ENCODE measurements at places on chromosomes 3 and 15.

DNA sequence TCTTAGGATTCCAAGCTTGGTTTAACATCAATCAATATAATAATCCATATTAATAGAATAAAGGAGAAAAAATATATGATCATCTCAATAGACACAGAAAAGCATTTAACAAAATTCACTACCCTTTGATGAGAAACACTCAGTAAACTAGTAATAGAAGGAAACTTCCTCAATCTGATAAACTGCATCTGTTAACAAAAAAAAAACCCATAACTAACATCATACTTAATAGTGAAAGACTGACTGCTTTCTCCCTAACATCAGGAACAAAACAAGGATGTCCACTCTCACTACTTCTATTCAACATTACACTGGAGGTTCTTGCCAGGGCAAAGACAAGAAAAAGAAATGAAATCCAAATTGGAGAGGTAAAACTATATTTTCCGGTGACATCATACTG is 30.5 kb downstream of the LRRK1 start:
- no peak for DNase-seq

GRCh38 chr3:185537369-185537970 is 14.9 kb downstream of the LIPH start:
- peak; percentile 75 for DNase-seq

- peak; percentile 72 for DNase-seq
These were observed 18.0 kb downstream of the ZNF148 start for GRCh38 chr3:125357032-125357658.

DNA sequence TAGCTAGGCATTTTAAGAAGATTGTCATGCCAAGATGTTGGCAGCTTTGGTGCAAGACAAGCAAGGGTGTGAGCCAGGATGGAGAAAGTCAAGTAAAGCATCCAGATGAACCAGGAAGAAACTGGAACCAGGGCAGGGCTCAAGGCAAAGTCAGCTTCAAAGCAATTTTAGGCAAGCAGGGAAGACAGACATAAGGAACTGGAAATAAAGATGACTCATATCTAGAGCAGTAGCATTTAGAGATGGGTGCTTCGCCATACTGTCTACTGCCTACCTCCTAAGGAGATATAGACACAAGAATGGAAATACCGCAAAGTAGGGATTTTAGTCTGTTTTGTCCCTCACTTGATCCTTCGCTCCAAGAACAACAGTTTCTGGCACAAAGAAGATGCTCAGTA is 59.9 kb downstream of the RYR3 start:
- no peak for DNase-seq

DNA sequence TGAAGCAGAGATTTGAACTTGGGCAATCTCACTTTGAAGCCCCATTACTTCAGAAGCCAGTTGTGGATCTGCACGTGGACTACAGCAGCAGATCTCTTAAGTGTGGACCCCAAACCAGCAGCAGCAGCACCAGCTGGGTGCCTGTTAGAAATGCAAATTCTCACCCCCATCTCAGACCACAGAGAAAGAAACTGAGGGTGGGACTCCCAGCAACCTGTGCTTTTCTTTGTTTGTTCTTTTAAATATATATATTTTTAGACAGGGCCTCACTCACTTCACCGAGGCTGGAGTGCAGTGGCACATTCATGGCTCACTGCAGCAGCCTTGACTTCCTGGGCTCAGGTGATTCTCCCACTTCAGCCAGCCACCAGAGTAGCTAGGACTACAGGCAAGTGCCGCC is 53.2 kb downstream of the SLTM start:
- DNase-seq = no peak

DNA sequence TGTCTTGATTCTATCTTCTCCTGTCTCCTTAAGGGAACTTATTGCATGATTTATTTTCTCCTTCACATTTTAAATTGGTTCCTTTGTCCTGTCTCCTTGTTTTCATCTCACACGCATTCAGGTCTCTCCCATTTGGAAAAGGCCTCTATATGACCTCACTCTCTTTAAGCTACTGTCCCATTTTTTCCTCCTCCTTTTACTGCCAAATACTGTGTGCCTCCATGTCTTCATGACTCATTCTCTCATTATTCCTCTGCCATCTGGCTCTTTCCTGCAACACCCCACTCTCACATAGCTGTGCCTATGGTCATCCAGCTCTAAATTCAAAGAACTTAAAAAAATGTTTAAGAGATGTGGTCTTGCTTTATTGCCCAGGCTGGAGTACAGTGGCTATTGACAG is 48.0 kb downstream of the TYRO3 start:
- DNase-seq = no peak

GRCh38 chr3:61750766-61751165 is 189.4 kb downstream of the PTPRG start:
- DNase-seq = no peak

DNA sequence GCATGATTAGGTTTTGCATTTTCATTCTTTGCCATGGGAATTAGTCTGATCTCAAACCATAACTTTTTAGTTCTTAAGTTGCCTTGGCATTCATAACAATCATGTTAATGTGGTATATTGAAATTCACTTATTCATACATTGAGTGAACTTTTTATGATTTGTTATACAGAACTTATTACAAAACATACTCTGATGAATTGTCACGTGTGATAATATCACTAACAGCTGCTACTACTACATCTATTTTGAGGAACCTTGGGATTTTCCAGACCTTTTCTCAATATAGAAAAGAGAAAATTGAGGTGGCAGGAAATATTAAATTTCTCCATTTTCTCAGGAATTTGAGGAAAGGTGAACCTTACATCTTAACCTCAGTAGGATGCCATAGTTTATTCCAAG is 9.2 kb downstream of the LXN start:
- no peak for DNase-seq

GRCh38 chr3:64743887-64744243 is 56.1 kb upstream of the ADAMTS9 start:
- DNase-seq = no peak

- no peak for DNase-seq
These were observed 98.7 kb downstream of the SMAD6 start for GRCh38 chr15:66800584-66801235.

- no peak for DNase-seq
These were observed 81.4 kb downstream of the MBNL1 start for GRCh38 chr3:152350139-152350538.

GRCh38 chr15:51126842-51127241 is 32.1 kb upstream of the TNFAIP8L3 start:
- peak; percentile 8 for DNase-seq

- no peak for DNase-seq
These were observed 747.6 kb downstream of the NAALADL2 start for GRCh38 chr3:175606650-175607318.

DNA sequence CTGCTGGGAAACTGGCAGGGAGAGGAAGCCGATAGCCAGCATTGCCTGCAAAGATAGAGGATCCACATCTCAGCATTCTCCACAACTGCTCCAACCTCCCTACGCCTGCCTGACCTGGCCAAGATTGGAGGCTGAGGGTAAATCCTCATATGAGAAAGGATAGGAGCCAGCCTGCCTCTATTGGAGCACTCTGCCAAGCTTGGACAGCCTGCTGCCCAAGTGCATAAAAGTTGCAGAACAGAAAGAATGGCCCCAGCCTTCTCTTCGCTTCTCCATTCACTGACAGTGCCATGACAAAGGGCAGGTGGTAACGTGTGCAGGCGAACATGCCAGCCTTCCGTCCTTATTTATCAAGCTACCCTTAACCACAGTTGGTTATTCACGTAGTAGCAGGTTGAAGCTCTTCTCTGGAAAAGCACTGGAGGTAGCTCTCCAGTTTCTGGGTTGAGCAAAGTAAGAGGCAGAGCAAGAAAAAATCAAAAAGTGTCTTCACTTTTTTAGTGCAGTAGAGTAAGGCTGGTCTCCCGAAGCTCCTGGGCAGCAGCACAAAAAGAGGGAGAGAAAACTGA is 4.3 kb downstream of the BMF start:
- DNase-seq = no peak

DNA sequence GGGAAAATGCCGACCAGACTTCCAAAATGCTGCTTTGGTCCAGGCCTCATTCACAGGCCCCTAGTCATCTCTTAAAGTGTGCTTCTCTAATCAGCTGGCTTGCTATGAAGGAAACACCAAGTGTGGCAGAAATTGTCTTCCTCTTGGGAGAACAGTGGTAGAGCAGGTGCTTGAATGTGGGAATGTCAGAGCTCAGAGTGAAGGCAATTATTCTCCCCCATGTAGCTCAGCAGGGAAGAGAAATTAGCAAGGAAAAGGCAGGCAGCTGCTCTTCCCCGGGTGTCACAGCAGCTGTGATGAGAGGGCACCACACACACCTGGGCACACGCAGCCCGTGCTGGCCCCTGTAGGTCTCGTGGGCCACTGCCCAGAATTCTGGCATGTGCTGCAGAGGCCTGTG is 358.5 kb downstream of the WDR72 start:
- DNase-seq = no peak

- no peak for DNase-seq
These were observed 14.5 kb downstream of the CDV3 start for GRCh38 chr3:133588035-133588434.

DNA sequence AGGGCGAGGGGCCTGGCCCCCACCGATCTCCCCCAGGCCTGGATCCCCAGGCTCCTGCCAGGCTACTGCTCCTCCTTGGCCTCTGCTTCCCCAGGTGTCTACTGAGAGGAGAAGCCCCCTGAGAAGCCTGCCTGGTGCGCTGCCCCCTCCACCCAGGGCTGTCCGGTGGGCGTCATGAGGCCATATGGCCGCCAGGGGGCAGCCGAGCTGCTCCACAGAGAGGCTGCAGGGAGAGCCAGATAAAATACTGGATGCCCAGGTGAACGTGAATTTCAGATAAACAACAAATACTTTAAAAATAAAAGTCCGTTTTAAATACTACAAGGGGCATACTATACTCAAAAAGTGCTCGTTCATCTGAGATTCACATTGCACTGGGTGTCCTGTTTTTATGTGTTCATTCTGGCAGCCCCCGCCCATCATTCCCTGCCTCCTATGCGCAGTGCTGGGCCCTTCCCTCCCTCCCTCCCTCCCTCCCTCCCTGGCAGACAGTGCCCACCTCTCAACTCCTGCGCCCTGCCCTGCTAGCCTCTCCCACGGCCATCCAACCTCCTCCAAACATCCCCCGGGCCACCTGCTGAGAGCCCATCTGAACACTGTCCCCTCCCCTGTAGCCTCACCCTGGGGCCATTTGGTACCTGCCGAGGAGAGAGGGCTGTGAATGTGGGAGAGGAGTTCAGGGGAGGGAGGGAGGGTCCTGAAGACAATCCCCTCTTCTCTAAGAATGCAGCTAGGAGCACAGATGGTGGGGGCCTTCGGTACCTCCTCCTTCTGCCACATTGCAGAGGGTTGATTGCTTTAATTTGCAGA is 29.6 kb downstream of the PSTPIP1 start:
- DNase-seq = peak; percentile 68

DNA sequence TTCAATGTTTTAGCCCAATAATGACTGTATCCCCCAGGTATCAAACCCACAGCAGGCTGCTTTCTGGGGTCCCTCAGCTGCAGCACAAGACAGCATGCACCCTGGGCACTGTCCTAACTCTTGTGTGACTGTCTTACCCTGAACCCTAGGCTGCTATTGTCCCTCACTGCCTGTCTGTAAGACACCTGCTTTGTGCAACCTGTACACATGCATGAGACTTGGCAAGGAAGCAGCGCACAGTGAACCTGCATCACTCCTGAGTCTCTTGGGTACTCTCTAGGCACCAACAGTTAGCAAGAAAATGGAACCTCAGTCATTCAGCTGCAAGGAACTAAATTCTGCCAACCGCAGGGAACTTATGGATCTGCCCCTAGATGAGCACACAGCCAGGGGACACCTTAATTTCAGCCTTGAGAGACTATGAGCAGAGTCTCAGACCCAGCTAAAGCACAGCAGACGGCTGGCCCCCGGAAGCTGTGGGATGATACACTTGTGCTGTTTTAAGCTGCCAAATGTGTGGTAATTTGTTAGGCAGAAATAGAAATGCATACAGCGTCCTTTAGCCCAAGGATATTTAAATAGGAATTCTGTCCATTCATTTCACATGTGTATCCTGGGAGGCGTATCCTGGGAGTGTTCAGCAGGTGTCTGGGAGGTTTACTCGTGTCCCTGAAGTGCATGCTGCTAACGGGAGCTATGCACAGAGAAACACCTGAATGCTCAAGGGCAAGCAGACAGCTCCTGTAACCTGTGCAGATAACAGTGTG is 223.8 kb downstream of the KLF13 start:
- DNase-seq = no peak

GRCh38 chr3:149368674-149369497 is 8.6 kb downstream of the TM4SF1 start:
- DNase-seq = no peak

DNA sequence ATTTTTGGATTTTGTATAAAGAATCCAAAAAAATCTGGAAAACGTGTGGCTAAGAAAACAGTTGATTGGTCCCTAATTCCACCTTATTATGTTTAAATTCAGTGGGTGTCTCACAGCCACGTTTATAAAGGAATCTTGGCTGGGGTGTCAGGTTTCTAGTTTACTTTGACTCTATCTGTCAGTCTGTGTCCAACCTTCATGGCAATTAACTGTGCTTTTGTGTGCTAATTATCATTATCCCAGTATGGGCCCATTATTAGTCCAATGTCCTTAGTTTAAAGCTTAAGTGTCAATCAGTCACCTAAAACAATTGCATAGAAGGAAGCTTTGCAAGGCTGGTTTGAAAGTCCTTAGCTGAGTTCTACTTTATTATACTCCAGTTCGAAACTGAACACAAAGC is 3.7 kb upstream of the CNTN4 start:
- DNase-seq = no peak

- DNase-seq = no peak
These were observed 237.6 kb downstream of the ITPR1 start for GRCh38 chr3:4730719-4731118.

- peak; percentile 61 for DNase-seq
These were observed 716 bp downstream of the SMC4 start for GRCh38 chr3:160400030-160400701.

GRCh38 chr15:100263031-100263430 is 78.7 kb downstream of the ADAMTS17 start:
- DNase-seq = no peak

DNA sequence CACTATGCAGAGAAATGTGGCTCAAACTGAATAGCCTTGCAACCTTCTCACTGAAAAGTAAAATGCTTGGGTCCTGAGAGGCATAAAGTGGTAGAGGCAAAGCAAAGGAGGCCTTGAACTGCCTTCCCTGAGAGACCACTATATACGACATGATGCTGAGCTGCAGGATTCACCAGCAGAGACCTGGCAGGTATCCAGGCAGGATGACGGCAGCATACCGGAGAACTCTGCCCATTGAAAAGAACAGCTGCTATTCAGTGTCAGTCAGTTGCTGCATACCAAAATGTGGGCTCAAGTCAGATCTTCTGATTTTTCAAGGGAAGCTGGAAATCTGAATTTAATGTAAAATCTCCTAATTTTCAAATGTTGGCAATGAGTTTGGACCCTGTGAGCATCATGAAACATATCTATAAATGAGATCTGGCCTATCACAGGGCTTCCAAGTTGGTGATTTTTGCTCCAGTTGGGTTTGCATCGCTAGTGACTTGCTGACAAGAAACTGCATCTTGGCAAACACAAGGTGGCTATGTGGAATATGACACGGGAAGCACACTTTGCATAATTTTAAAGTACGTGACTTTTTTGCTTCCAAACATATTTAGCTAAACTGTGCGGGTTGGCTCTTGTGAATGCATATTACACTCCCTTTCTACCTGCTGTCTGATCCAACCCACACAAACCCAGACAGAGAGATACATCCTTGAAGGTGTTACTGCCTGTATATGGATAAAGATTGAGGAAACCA is 529.0 kb downstream of the AGBL1 start:
- no peak for DNase-seq

Measured in hematopoietic multipotent progenitor cell treated with erythropoietin and hydrocortisone succinate and interleukin-3 and kit ligand, for 6 days (in vitro differentiated cells).